ENCODE measurements at places on chromosomes 5 and 9. TPM values are rescaled to one million over a fixed set of nuclear protein-coding genes. Genes with fewer than 3 reads are reported as not detected.

The SPATA31D4 gene
- total RNA-seq, result not detected

The RPL35 gene
- 2,412 TPM for total RNA-seq

The HK3 gene
- total RNA-seq, result 1.6 TPM

The CERCAM gene
- total RNA-seq, result 20.8 TPM

The PSMB7 gene
- 507 TPM for total RNA-seq

The ZCCHC9 gene
- 22.3 TPM for total RNA-seq
